CD8-positive, alpha-beta T cell (primary cell): ENCODE measurements at places on chromosomes 6 and 20.
A peak's percentile ranks its signal among the peaks of the same experiment; 100 is the strongest.

DNA sequence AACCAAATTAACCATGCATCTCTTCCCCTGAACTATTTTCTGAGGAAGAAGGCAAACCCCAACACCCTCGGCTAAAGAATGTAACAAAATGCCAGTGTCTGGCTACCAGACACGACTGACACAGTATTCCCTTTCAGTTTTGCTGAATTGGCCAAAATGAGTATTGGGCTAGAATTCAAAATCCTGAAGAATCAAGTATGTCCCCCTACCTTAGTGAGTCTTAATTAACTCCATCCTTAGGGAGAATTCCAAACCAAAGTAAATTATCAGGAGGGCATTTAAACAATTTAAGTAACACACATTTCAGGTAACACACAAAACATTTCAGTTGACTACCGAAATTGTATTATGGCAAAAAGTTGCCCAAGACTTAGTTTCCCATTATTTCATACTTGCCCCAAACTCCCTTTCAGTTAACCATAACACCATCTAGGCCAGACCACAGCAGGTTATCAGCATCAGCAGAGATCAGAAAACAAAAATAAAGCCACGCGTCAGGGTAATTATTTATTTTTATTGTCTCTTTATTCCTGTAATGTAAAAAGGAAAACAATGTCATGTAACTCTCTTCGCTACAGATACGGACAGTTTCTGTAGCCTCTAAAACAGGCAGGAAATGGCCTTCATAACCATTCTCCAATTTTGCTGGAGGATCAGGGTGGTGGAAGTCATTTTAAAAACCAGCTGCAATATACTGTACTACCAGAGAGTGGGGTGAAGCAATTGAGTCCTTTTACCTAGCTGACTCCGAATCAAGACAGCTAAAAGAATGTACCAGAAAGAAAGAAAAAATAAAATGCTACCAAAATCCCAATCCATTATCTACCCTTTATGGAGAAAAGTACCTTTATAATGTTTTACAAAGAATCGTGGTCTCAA is 1.9 kb downstream of the SNX5 start:
- no peak for DNase-seq

- no peak for DNase-seq
Measured at GRCh38 chr6:40543776-40544175, 43.4 kb downstream of the LRFN2 start.

DNA sequence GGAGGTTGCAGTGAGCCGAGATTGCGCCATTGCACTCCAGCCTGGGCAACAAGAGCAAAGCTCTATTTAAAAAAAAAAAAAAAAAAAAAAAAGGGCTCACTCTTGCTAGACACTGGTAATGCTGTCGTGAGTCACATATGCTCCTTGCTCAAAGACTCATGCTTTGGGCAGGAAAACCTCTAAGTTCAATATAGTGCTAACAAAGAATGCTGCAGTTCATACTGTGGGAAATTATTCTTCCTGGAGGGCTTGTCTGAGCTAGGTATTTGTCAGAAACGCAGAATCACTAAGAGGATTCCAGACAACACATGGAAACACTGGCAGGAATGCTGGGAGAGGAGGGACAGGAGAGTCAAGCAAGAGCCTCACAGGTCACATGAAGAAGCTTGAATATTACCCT is 2.3 kb upstream of the LYRM2 start:
- DNase-seq, result no peak

GRCh38 chr20:49905415-49906091 is 9.8 kb downstream of the SPATA2 start:
- DNase-seq, result no peak

DNA sequence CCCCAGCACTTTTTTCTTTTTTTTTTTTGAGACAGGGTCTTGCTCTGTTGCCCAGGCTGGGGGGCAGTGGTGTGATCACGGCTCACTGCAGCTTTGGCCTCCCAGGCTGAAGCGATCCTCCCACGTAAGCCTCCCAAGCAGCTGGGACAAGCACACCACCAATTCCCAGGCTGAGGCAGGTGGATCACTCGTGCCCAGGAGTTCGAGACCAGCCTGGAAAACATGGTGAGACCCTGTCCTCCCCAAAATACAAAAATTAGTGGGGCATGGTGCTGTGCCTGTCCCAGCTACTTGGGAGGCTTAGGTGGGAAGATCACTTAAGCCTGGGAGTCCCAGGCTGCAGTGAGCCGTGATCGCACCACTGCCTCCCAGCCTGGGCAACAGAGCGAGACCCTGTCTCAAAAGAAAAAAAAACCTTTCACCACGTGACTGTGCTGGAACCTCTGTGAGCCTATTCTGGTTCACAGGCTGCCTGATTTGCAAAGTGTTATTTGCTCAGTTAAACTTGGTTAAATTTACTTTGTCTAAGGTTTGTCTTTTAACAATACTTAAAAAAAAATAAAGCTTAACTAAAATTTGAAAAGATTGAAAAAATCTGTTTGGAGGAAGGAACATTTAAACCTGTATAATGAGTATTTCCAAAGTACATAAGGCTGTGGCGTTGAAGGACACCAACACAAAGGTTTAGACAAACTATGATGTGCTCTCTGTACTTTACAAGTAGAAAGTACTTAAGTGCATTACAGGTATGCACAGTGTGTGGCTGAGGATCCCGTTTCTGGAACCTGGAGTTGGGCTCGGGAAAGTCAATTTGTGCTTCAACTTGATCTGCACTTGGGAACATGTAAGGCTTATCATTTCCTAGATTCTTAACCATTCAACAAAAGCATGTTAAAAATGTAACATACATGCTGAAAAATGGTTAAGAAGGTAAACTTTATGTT is 55.0 kb downstream of the PPP1R3G start:
- no peak for DNase-seq

DNA sequence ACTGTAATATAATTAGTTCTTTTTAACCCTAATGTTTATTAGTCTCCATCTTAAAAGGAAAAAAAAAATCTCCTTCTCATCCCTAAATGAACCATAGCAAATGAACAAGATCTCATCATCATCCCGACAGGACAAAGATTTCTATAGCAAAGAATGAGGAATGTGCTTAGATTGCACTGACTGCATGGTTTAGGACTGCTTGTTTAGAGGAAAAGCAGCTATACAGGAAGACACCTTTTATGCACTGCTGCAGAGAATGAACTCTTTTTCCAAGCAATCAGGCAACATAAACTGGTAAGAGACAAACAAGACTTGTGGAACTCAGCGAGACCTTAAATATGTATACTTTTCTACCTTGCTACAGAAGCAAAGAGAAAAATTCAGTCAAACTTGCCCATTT is 26.8 kb downstream of the CSNK2A1 start:
- no peak for DNase-seq

GRCh38 chr6:150233843-150234269 is 91.0 kb downstream of the PPP1R14C start:
- no peak for DNase-seq

DNA sequence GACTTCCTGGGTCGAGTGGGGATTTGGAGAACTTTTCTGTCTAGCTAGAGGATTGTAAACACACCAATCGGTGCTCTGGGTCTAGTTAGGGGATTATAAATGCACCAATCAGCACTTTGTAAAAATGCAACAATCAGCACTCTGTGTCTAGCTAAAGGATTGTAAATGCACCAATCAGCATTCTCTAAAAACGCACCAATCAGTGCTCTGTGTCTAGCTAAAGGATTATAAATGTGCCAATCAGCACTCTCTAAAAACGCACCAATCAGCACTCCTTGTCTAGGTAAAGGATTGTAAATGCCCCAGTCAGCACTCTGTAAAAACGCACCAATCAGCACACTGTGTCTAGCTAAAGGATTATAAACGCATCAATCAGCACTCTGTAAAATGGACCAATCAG is 209.0 kb upstream of the SLC35B3 start:
- no peak for DNase-seq

DNA sequence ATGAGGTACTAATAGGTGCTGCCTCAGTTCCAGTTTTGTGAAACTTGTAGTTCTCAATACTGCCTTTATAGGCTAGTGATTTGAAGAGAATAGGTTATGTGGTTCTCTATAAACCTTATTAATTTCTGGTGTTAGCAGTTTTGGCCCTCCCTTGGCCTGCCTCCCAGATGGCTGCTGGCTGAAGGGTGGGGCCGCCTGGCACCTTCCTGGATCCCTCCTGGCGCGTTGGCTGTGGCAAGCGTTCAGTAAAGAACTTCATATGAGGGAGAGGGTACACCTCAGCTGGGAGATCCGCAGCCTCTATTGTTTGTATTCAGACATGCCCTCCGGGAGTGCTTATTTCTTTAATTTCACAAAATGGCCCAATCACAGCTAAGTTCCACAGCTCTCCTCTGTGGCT is 51.9 kb downstream of the FAM120B start:
- no peak for DNase-seq

GRCh38 chr6:144909753-144910285 is 624.7 kb downstream of the UTRN start:
- no peak for DNase-seq

GRCh38 chr6:79230149-79230548 is 4.3 kb downstream of the HMGN3 start:
- DNase-seq, result no peak

- no peak for DNase-seq
Measured at GRCh38 chr20:32649697-32650400, 23.9 kb downstream of the C20orf203 start.

- DNase-seq, result no peak
Measured at GRCh38 chr6:21873562-21873961, 280.0 kb downstream of the SOX4 start.

DNA sequence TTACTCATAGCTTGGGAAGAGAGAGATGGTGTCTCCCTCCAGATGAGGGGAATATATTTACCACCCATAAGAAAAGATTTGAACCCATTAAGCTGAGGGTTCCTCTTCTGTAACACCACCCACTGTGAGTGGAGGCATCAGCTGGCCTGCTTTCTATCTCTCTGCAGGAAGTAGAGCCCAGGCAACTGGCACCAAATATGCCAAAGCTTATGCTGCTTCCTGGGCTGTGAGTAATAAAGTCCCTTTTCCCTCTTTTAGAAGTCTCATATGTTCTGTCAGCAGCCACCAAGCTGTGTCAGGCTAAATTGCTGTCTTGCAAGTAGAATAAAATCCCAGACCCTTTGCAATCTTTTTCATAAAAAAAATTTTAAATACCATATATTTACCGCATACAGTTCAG is 241.4 kb downstream of the LAMA2 start:
- DNase-seq, result no peak

DNA sequence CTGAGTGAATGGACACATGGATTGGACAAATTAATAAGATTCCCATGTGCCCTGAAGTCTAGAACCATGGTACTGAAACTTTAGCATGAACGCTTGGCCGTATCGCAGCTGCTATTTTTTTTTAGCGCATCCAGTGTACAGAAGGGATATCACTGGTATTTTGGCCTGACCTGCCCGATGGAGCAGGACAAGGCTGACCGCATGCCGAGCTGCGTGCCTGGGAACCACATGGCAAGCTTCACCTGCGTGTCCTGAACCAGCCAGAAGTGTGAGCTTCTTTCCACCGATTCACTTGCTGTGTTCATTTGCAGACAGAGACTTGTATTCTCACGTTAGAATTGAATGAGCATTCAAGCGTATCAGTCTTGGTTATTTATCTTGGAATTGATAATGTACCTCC is 145.7 kb downstream of the CDH4 start:
- DNase-seq, result no peak

DNA sequence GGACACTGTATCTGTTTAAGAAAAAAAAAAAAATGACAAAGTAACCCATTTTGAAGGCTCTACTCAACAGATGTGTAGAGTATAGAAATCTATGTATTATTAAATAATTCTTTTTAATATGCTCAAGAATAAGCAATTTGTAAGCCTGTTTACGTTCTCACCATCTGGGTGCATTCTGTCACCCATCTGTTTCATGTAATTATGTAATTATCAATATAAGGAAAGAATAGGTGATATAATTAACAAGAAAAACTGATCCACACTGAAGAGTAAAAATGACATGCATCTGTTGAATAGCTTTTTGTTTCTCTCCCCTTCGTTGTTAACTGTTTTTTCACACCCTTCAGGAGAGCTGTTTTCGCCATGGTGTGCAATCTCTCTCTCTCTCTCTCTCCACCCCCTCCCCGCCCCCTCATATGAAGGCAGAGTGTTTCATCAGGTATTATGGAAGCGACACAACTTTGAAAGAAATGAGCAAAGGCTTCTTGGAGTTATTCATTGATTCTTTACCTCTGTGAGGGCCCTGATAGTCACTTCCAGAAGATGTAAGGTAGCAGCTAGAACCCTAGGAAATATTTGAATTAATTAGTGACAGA is 154.3 kb upstream of the INSM1 start:
- no peak for DNase-seq

GRCh38 chr20:24948939-24949679 is at the start of gene CST7:
Gene CST7 (plus strand): TSS chr20:24949269. CDS start chr20:24949506, 237 bp downstream.
- peak; percentile 79 for DNase-seq

GRCh38 chr6:28980137-28980851 is 24.8 kb downstream of the ZNF311 start:
- DNase-seq, result no peak

DNA sequence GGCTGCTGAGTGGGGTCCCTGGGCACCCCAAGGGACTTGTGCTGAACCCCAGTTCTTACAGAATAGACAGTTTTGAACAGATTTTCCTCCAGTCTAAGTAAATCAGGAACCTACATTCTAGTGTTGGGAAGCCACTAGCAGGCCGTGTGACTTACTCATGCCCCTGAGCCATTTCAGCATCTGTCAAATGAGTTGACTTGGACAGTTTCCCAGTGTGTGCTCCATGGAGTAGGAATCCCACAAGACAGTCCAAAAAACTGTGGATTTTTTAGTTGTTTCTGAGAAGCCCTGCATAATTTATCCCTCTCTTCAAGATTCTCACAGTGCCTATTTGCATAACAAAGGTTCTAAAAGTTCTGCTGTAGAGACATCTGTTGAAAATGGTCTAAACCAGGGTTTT is 2.1 kb downstream of the GABRR2 start:
- no peak for DNase-seq

DNA sequence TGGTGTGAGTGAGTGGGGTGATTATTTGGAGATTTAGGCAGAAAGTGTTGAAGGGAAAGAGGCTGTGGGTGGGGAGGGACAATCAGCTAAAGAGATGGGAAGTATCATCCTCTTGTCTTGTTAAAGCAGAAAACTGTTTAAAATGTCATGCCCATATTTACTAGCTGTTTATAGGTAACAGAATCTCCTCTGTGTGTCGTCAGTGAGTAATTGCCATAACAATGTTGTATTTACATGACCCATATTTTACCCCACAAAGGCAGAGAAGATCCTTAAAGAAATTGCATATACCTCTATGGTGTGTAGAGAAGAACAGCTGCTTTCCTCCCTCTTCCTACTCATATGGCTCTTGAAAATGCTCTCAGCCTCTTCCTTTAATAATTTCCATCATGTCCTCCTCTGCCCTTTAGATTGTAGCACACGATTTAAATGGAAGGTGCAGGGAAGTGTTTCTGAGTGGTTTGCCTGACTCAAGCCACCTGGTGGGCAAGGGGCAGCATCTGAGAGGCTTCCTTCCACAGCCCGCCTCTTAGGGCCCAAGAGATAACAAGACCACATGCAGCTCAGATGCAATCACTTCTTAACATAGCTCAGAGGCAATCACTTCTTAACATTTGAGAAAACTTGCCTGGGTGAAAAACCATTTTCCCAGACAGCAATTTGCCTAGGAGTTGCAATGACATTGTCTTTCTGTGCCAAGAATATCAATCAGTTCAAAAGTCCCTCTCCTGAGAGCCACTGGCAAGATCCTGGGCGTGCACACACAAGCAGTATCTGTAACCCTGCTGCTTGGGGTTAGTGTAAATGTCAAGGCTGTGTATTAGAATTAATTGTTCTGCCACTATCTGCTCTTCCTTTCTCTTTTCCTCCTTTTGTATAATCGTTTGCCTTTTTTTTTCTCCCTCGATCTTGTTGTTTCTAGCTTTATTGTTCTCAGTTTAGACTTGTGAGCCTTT is 44.1 kb upstream of the EDN1 start:
- no peak for DNase-seq
